ENCODE measurements at places on chromosomes 13 and 19. TPM values are rescaled to one million over a fixed set of nuclear protein-coding genes. Genes with fewer than 3 reads are reported as not detected.

- ATAC-seq, result no peak
Observed at GRCh38 chr19:47283405-47284059, 8.8 kb downstream of the INAFM1 start.

The ZNF738 gene
- total RNA-seq, result 3.6 TPM

The ZNF112 gene
- total RNA-seq, result 2.2 TPM

The HSH2D gene
- 1.3 TPM for total RNA-seq

The SIGLEC7 gene
- 0.44 TPM for total RNA-seq

- ATAC-seq, result no peak
Observed at GRCh38 chr13:27851096-27851850, 59.0 kb downstream of the GSX1 start.

GRCh38 chr19:15218501-15218900 is 13.7 kb downstream of the EPHX3 start:
- ATAC-seq, result no peak

- no peak for ATAC-seq
Observed at GRCh38 chr19:38063928-38064327, 156.9 kb downstream of the SIPA1L3 start.

The DNAAF3 gene
- total RNA-seq, result 1.9 TPM

- no peak for ATAC-seq
Observed at GRCh38 chr13:44093607-44094564, 214.2 kb downstream of the LACC1 start.

- no peak for ATAC-seq
Observed at GRCh38 chr13:113579686-113580085, 4.9 kb upstream of the TFDP1 start.

GRCh38 chr19:46192992-46193650 is 36.4 kb upstream of the IGFL1 start:
- peak; percentile 73 for ATAC-seq

DNA sequence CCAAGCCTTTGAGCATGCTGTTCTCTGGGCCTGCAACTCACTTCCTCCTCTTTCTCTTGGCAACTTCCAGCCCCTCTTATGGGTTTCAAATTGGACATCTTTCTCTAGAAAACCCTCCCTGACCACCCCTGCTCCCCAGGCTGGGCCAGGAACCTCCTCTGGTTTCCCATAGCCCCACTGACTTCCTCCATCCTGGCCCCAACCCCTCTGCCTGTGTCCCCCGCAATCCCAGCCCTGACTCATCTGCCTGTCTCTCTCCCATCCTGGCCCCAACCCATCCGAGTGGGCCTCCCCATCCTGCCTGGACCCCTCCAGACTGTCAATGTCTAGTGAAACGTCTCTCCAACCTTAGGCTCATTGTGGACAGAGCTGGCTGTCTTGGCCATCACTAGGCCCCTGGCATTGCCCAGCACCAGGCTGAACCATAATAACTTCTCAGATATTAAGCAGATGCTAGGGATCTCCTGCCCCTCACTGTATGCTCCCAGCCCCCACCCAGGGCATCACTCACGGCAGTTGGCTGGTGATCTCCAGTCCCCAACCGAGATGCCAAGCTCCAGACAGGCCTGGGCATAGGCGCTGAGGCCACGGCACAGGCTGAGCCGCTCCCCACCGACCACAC is 16.8 kb downstream of the FCGBP start:
- ATAC-seq, result peak; percentile 31

GRCh38 chr13:113445791-113446487 is 7.3 kb downstream of the ADPRHL1 start:
- ATAC-seq, result no peak

GRCh38 chr19:7515110-7515644 is 726 bp upstream of the ZNF358 start:
- no peak for ATAC-seq

The ZNF578 gene
- total RNA-seq, result 0.24 TPM

The FFAR2 gene
- total RNA-seq, result 1.8 TPM

The ZNF560 gene
- not detected for total RNA-seq

DNA sequence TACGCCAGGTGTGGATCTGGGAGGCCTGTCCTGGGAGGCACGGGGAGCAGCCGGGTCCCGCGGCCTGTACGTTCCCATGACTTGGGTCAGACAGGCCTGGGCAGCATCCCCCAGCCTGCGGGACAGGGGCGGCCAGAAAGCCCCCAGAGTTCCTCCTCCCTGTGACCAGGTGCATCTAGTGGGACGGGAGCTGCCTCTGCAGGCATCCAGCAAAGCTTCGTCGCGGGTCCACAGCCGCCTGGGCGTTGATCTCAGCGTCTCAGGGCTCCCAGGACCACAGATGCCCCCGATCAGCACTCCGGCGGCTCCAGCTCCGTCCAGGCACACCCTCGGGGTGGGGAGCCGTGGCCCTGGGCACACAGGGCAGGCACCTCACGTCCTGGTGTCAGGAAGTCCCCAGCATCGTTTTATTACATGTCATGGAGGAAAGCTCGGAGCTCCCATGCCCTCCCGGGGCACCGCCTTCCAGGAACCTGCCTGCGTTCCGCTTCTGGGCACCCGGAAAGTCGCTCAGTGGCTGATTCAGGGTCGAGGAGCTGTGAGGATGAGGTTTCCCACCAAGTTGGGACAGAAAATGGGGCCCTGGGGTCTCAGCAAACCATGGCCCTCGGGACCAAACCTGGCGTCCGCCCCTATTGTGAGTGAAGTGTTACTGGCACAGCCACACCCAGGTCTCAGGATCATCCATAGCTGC is 1.5 kb upstream of the GZMM start:
- no peak for ATAC-seq

DNA sequence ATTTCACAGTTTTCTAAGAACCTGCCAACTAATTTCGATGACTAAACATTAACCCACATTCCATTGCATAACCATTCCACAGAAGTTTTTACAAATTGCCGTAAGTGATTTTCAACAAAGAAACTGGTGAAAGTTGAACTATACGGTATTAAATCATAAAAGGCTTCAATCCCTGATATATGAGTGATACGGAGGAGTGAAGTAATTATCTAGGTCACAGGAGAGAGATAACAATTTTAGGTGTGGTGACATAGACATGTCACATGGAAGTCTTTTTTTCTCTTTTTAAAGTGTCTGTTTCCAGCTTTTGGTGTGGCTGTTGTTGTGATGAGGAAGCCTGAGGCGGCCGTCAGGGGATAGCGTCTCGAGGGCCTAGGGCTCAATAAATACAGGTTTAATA is 29.4 kb downstream of the TBC1D4 start:
- no peak for ATAC-seq

- no peak for ATAC-seq
Observed at GRCh38 chr19:38867171-38867780, 10.8 kb downstream of the RINL start.

DNA sequence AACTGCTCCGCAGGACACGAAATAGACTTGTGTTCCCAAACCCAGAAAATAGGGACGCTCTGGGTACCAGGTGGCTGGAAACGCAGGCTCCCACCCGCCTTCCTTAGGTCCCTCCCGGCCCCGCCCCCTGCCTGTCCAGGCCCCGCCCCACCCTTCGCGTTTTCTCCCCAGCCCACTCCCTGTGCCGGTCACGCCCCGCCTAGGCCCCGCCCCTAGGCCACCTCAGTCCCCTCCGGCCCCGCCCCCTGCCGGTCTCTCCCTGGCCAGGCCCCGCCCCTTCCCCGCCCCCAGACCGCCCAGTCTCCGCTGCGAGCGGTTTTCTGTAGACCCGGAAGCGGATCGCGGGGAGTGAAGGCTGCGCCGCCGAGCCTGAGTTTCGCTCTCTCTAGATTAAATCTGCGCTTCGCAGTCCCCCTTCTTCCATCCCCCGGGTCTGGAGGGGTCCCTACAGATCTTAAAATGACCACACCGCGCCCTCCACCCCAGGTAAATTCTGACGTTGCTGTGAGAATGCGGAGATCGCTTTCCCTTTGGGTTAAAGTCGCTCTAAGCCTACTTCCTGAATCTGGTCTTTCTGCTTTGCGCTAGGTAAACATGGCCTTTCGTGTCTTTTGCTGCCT is 3.7 kb upstream of the ZNF665 start:
- peak; percentile 99 for ATAC-seq

DNA sequence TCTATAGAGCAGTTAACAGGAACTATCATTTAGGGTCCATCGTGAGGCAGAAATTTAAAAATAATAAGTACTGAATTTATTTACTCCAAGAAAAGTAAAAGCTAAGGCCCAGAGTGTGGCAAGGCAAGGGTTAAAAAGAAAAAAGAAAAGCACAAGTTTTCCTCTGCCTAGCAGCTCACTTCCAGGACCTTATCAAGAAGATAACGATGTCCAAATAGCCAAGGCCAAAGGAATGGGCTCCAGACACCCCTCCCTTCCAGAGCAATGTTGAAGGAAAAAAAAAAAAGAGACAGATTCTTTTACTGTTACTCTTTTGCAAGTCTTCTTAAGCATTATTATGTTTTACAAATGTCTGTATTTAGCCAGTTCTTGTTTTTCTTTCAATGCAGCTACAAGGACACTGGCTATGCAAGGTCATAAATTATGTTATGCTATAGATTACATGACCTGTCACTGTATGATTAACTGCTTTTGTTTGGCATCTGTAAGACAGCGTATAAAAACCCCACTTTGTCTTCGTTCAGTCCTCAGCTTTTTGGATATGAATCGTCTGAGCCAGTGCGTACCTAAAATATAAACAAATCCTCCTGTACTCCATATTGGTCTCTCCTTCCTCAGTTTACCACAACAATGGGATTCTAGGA is 2.9 kb upstream of the ZNF700 start:
- no peak for ATAC-seq

- ATAC-seq, result no peak
Observed at GRCh38 chr19:31314849-31315629, 34.2 kb downstream of the TSHZ3 start.

- ATAC-seq, result no peak
Observed at GRCh38 chr19:45865269-45865948, 1.3 kb downstream of the FOXA3 start.

GRCh38 chr19:15159251-15159650 is 41.5 kb downstream of the NOTCH3 start:
- no peak for ATAC-seq

GRCh38 chr19:35431145-35431807 is 16.8 kb upstream of the FFAR2 start:
- ATAC-seq, result no peak

The CEACAM7 gene
- 71.9 TPM for total RNA-seq

DNA sequence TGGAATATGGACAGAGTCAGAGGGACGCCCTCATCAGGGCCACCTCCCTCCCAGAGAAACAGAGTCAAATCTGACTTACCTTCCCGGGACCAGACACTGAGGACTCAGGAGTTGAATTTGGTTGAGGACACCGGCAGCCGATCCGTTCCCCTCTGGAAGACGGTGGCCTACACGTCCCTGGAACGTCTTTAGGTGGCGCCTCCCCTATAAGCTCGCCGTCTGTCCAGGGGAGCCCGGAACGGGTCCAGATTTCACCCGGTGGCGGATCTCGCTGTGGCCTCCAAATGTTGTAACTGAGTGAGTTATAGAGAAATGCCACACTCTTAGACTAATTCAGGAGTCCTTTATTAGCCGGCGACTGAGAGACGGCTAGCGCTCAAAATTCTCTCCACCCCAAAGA is 9.0 kb downstream of the TNFSF14 start:
- no peak for ATAC-seq

The CACNA1A gene
- 0.20 TPM for total RNA-seq

- no peak for ATAC-seq
Observed at GRCh38 chr13:32861304-32861703, 154.9 kb upstream of the KL start.

The TMED1 gene
- 16.4 TPM for total RNA-seq

GRCh38 chr13:80945328-80945727 is 604.4 kb upstream of the SPRY2 start:
- no peak for ATAC-seq

The PSG7 gene
- total RNA-seq, result not detected

- ATAC-seq, result no peak
Observed at GRCh38 chr19:44796701-44797115, 12.2 kb upstream of the BCAM start.

The GSX1 gene
- total RNA-seq, result not detected

DNA sequence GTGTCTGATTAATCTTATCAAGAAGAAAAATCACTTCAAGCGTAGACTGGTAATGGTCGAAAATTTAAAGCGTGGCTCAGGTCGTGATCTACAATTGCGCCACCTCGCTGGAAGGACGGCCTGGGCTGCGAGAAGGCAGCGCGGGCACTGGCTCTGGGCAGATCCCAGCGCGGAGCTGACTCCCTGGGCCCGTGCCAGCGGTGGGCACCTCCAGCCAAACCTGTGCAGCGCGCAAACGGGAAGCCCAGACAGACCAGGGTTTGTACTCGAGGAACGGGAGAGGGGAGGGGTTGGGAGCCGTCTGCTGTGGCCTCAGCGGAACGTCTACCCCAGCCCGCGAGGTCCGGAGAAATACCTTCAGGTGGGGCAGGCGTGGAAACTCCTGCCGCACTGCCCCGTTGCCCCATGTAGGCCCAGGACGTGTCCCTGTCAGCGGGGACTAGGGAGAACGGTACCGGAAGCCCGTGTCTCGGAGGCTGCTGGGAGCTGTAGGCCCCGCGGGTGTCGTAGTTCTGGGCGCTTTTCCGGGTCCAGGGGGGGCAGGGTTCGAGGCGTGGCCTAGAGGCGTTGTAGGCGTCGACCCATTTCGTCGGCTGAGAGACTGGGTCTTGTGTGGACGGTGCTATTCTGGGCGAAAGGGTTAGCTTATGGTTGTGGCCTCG is 21.1 kb downstream of the ZNF274 start:
- no peak for ATAC-seq

The ZNF536 gene
- total RNA-seq, result 0.20 TPM

DNA sequence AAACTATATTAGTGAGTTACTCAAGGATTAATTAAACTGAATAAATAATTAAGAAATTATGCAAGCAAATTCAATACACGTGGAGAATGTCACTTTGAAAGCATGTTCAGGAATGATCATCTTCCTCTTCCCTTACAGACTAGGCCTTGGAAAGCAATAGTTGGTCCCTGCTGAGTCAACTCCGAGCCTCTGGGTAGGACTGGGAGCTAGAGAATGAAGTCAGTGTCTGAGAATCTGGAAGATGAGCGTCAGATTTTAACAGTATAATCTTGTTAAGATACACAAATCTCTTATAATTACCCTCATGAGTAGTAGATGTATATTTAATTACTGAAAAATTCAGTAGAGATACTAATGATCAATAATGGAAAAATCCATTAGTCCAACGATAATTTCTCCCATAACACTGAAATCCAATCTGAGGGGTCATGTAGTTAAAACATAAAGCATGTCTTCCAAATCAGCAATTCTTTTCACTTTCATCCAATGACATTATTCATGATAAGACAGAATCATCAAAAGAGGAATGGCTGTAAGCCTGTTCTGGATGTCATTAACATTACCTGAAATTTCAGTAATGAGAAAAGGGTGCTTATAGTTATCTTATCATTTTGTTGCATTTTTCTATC is 423.0 kb downstream of the DCT start:
- ATAC-seq, result no peak

The LILRA1 gene
- 0.16 TPM for total RNA-seq

GRCh38 chr13:27193496-27193895 is 21.9 kb upstream of the USP12 start:
- ATAC-seq, result no peak

The CKAP2 gene
- 25.7 TPM for total RNA-seq

The CYP4F8 gene
- total RNA-seq, result not detected

- peak; percentile 67 for ATAC-seq
Observed at GRCh38 chr13:48165063-48165462, 67.9 kb upstream of the ITM2B start.

- peak; percentile 58 for ATAC-seq
Observed at GRCh38 chr13:30796132-30796572, 60.8 kb downstream of the ALOX5AP start.
